Fibroblast of pulmonary artery (primary cell): ENCODE measurements at places on chromosomes 11 and 22.
A peak's percentile ranks its signal among the peaks of the same experiment; 100 is the strongest.

DNA sequence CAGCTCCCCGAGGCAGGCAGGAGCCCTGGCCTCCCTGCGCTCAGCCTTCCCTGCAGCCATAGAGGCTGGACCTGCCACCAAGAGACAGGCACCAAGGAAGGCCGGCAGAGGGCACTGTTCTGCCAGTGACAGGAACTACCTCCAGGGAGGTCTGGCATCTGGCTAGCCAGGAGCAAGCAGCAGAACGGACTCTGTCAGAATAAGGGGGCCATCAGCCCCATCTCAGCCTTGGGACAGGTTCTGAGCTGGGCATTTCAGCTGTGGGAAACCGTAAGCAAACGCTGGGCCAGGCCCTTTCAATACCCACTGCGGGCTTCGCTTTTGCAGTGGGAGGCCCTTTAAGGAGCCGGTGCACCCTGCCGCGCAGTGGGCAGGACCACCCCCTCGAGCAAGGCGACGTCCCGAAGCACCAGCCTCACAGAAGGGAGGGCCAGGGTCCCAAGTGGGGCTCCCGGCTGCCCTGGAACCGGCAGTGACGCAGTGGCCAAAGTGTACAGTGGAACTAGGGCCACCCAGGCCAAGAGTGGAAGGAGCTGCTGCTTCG lies 18.2 kb downstream of the IFT27 start:
- DNase-seq: peak; percentile 73

DNA sequence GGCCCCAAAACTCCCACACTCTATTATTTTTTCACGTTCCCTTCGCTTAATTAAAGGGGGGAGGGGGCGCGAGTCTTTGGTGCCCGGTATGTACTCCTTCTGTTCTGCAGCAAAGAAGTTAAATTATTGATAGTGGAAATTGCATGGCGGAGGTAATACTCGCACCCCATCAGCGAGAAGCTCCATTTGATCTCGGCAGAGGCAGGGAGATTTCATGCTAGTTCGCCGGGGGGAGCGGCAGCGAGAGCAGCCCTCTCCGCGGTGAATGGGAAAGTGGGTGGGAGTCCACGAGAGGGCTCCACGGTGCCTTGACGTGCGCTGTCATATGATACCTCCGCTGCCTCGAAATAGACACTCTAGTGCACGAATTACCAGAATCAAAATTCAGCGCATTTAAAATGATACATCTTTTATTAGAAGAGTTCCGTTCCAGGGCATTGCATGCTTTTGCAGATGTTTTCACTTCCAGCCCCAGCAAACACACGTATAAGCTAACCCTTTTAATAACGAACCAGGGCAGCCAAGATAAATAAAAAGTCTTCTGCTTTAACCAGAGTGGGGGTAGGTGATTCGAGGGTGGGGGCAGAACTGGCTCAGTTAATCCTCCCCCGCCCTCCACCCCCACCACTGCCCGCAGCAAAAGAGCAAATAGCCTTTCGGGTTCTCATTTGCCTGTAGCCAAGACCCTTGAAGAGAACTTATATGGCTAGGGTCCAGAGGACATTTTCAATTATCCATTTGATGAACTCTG lies 1.3 kb upstream of the BDNF start:
- DNase-seq: peak; percentile 73

- no peak for DNase-seq
Observed at GRCh38 chr22:17845327-17845726, 71.1 kb upstream of the BID start.

DNA sequence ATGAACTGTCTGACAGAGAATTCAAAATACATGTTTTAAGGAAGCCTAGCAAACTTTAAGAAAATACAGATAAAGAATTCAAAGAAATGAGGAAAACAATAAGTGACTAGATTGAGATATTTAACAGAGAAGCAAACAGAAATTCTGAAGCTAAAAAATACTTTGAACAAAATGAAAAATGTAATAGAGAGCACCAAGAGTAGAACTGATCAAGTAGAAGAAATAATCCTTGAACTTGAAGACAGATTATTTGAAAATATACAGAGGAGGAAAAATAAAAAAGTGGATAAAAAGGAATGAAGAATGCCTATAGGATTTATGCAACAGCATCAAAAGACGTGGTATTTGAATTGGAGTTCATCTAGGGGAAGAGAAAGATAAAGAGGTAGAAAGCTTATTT lies 101.9 kb upstream of the OR4B1 start:
- no peak for DNase-seq

DNA sequence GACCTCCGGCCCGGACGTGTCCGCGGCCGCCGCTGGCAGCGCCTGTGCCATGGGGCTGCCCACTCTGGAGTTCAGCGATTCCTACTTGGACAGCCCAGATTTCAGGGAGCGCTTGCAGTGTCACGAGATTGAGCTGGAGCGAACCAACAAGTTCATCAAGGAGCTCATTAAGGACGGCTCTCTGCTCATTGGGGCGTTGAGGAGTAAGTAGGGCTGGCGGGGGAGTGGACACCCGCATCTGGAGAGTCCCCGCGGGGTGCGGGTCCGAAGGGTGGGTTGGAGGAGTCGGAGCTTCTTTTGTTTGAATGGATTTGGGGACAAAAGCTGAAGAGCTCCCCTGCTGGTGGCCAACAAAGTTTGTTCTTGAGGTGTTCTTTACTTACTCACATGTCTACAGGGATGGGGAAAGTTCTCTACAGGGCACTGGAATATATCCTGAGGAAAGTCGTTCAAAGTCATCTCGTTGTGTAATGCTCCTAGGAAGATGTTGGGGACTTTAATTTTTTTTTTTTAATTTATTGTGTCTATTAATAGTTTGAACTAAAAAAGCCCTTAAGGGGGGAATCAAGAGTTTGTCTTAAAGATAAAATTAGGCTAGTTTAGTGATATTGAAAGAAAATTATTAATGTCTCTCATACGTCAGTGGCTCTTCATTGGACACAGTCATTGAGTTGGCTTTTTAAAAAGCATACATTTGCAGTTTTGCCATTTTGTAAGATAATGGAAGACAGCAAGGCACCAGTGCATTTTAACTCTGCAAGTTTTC lies 725 bp downstream of the ARHGAP42 start:
- peak; percentile 89 for DNase-seq

DNA sequence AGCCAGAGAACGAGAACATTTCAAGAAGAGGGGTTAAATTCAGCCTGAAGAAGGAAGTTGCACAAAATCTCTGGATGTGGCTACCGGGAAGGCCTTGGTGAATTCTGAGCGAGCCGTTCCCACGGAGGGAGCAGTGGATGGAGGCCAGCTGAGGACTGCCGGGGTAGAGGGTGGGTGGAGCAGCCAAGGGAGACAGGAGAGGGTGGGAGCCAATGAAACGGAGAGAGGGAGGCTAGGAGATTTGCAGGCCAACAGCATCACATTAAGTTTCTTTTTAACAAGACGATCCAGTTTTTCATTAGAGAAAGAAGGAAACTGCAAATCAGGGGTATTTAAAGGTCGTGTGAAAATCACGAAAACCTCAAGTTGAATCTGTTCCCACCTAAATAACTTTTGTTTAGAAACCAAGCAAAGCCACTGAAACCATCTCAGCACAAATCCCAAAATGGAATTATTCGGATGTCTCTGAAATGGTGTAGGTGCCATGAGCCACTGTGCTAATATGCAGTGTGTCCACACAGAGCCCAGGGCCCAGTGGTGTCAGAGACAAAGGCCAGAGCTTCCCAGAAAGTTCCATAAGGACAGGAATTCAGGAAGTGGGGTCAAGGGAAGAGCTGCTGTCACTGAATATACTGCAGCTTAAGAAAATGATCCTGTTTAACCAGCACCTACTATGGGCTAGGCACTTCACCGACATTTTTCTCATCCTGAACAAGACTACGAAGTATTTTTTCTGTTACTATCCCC lies 59.7 kb upstream of the SLC35C1 start:
- peak; percentile 11 for DNase-seq

DNA sequence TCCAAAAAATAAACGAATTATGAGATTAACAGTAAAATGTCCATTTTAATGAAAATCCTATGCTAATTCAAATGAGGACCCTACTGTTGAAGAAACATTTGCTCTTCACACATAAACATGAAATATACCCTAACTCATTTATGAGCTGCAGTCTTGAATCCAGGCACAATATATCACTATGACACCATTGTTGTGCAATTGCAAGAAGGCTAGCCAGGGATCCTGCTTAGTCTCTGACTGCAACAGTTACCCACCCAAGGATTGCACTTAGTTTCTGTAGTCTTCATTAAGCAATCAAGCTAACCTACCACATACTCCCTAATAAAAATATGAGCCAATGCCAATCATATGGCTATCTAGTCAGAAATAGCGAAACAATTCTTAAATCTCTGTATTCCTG lies 981.0 kb upstream of the FAT3 start:
- peak; percentile 40 for DNase-seq

DNA sequence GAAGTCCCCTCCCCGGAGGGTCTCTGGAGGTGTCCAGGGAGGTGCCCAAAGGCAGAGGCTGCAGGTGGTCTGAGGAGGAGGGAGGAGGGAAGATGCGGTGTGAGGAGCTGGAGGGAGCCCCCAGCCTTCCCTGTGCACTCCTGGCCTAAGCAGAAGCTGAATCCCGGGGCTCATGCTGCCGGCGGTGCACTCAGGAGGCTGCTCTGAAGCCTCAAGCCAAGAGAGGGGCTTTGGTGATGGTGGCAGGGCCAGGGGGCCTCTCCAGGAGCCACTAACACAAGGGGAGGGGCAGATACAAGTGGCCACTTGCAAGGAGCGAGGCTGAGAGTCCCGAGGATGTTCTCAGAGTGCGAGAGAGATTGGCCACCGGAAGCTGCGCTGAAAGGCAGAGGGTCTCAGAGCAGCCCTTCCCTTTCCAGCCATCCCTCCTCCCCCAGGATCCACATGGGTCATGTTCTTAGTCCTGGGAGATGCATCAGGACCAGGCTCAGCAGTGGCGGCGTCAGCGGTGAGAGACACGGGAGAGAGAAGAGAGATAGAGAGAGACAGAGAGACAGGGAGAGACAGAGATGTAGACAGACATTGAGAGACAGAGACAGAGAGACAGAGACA lies 774 bp upstream of the MRGPRG start:
- DNase-seq: no peak

DNA sequence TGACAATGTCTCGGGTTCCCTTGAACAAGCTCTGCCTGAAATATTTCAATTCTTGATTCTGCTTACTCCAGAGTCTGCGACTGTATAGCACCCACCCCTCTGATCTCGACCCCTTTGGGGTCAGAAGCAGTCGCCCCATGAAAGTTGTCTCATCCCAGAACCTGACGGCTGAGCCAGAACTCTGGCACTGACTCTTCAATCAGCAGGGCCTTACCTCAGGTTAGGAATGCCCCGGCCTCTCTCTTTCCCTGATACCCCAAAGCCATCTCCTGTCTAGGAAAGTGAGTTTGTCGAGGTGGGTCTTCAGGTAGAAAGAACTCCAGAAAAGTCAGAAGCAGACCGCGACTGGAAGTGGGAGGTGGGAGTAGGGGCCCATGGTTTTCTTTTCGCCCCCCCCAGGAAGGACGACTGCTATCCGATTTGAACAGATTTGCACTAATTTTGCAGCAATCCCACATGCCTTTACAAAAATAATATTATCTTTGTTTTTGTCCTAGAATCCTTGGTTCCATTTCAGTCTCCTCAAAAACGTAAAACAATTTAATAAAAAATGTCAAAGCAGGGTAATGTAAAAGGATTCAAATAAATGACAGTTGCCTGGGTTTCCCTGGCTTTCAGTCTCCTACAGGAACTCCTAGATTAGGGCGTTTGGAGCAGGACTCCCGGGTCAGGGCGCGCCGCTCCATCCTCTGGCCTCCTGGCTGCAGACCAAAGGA lies 898 bp upstream of the ROBO3 start:
- DNase-seq: no peak

DNA sequence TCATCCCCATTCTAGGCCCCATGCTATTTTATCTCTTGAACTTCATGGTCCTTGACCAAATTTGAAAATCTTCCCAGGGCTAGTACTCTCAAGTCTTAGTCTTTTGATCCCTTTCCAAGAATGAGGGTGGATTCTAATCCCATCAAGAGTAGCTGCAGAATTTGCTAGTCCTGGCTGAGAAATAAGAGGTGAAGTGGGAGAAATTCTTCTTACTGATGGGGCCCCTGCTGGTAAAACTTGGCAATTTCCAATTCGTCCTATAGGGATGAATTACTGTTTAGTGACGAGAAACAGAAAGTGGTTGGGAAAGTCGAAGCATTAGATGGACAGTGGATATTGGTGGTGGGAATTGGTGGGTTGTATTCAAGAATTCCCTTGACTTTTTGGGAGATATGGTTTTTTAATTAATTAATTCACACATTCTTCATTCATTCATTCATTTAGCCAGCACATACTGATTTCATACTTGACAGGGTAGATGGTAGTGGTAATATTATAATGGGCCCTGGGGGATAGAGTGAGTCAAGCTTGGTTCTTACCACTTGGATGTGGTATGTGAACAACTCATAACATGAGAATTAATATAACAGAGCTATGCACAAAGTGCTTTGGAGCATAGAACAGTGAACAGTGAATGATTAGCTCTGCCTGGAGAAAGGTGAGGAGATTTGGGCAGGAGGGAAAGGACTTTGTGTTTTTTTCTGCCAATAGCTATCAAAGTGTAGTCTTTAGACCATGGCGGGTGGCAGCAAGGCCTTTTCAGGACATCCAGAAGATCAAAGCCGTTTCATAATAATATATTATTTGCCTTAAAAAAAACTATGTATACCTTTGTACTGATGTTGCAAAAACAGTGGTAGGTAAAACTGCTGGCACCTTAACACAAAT lies 103.8 kb downstream of the STIM1 start:
- peak; percentile 35 for DNase-seq

DNA sequence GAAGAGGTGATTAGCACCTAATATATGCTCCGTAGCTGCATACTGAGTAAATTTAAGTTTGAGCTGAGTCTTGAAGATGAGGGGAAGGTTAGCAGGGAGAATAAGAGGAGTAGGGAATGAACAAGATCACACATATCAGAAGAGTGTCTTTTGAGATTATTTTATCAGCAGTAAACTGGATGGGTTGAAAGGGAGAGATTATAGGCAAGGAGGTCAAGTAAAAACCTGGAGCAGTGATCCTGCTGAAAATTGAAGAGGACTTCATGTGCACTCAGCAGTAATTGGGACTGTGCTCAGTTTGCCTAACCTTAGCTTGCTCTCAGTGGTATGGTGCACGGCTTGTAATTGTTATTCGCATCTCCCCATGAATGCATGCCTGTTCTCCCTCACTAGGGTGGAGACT lies 79.5 kb upstream of the PICALM start:
- DNase-seq: no peak

GRCh38 chr11:122852796-122853160 lies 14.5 kb downstream of the CRTAM start:
- no peak for DNase-seq

DNA sequence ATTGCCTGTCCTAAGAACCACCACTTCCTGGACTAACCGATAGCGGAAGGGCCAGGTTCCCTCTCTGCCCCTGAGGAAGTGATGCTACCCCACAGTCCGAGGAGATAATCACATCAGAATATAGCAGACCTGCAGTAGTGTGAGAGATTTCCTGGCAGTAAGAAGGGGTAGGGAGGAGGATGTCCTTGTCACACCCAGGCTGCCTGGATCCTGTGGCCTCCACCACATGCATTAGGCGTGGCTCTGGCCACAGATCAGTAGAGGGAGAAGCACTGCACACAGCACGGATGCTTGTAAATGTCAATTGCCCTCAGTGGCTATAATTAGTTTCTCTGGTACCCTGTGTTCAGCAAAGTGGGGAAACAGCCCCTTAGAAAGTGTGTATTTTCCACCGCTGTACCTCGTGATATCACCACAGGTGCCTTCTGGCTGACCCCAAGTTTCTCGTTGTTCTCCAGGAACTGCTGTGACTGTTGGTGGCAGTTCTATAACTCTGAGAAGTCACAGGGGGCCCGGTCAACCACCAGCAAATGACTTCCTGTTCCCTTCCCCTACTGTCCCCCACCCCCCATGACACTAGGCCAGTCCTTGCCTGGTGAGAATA lies 61.8 kb downstream of the UBASH3B start:
- no peak for DNase-seq

- DNase-seq: no peak
Observed at GRCh38 chr22:22362936-22363335, 118.3 kb downstream of the VPREB1 start.

GRCh38 chr11:11416917-11417316 lies 63.9 kb upstream of the CSNK2A3 start:
- peak; percentile 38 for DNase-seq
